ENCODE measurements at places on chromosomes 5 and 9. TPM values are rescaled to one million over a fixed set of nuclear protein-coding genes. Genes with fewer than 3 reads are reported as not detected.

GRCh38 chr9:124284237-124284831, 26.6 kb downstream of the NEK6 start:
- H3K27ac ChIP-seq = peak overlapping the region; percentile 83
- H3K4me1 ChIP-seq = peaks cover 42% of the 10 kb centered on the region
- H3K27me3 ChIP-seq = no peaks in the 10 kb centered on the region
- no peaks in the 10 kb centered on the region for H3K36me3 ChIP-seq
- no peak for DNase-seq
- H3K4me3 ChIP-seq = no peak overlapping the region

DNA sequence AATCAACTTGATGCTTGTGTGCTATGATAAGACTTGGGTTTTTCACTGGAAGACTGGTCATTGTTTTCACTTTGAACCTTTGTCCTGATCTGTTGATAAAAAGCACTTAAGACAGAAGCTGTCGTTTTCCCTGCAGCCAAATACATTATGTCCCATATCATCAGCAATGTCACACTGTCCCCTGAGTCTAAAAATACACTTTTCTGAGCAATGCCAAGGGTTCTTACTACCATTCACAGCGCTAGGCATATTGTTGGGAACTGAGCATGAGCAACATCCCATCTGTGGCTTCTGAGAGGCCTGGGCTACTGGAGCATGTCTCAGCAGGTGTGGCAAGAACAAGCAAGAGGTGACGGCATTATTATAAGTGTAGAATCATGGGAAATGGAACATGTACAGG, 81.8 kb downstream of the SEMA6A start:
- no peak for DNase-seq
- no peak overlapping the region for H3K4me3 ChIP-seq
- no peaks in the 10 kb centered on the region for H3K36me3 ChIP-seq

- no peaks in the 10 kb centered on the region for H3K36me3 ChIP-seq
- H3K27ac ChIP-seq = peak overlapping the region; percentile 88
- peak; percentile 95 for DNase-seq
- no peaks in the 10 kb centered on the region for H3K27me3 ChIP-seq
Measured at GRCh38 chr9:14322211-14323082, 8.5 kb upstream of the NFIB start.

- H3K27ac ChIP-seq = no peak overlapping the region
- DNase-seq = no peak
- no peak overlapping the region for H3K4me3 ChIP-seq
- no peaks in the 10 kb centered on the region for H3K27me3 ChIP-seq
Measured at GRCh38 chr9:115466756-115467155, 348.8 kb upstream of the TNC start.

DNA sequence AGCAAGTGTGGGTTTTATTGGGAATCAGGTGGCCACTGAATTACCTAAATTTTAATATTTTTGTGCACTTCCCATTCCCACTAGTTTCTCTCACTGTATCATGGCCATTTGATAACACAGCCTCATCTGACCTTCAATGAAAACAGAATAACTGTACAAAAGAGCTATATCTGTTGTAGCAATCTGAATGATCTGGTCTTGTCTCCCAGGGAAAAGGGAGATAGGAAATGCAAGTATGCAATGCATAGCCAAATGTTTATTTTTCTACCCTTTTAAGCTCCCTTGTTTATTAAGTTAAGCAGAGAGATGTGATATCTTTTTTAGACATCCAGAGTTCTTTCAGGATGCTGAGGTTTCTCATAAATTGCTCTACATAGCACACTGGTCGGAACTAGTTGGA, 288.3 kb upstream of the CLINT1 start:
- DNase-seq = no peak
- no peaks in the 10 kb centered on the region for H3K4me1 ChIP-seq
- H3K4me3 ChIP-seq = no peak overlapping the region
- no peak overlapping the region for H3K27ac ChIP-seq

DNA sequence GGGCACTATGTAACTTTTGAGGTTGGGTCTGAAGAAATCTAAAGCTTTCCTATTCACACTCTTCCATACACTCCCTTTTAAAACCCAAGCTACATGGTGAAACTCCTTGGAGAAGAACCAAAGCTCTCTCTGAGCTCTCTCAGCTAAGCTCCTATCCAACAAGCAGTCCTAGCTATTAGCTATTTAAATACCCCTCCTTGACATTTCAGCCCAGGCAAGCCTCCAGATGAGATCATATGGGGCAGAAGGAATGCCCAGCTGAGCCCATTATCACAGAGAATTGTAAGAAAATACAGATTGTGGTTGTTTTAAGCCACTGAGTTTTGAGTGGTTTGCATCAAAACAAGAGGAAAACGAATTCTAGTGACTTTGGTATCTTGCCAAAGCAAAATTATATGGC, 15.2 kb downstream of the HSPB3 start:
- no peak overlapping the region for H3K4me3 ChIP-seq
- H3K27ac ChIP-seq = no peak overlapping the region
- H3K4me1 ChIP-seq = no peaks in the 10 kb centered on the region

- DNase-seq = no peak
- H3K27me3 ChIP-seq = no peaks in the 10 kb centered on the region
- H3K36me3 ChIP-seq = no peaks in the 10 kb centered on the region
- H3K27ac ChIP-seq = no peak overlapping the region
Measured at GRCh38 chr5:84306601-84307000, 78.1 kb downstream of the EDIL3 start.

DNA sequence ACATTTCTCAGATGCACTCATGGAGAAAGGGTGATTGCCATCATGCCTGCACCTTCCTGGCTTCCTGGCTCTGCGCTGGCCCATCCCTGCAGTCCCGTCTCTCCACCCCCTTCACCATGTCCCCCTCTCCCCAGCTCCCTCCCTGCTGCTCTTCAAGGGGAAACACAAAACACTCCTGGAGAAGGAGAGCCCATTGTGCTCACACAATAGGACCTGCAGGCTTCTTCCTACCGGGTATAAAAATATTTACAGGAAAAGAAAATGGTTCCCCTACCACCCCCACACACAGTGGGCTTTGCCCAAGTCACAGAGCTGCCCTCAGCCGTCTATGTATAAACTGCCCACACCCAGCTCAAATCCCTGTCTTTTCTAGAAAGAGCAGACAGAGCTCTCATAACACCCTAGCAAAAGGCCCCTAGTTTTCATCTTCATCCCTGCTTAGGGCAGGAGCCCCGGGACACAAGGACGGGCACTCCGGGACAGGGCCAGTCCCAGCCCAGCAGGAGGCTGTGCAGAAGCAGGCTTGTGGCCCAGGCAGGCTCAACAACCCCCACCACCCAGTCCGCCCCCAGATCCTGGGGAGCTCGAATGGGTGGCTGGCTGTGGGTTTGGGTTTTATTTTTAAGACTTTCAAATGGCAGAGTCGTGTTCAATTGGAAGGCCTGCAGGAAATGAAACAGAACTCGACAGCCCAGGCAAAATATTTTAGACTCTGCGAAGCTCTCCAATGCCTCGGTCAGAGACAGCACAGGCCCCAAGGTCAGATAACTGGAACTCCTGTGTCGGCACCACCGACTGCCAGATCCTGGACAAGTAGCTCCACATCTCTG, 77.3 kb downstream of the LRSAM1 start:
- H3K4me3 ChIP-seq = no peak overlapping the region
- H3K27me3 ChIP-seq = no peaks in the 10 kb centered on the region
- H3K36me3 ChIP-seq = peaks cover 33% of the 10 kb centered on the region
- H3K4me1 ChIP-seq = no peaks in the 10 kb centered on the region

GRCh38 chr5:172173564-172174153, 14.4 kb downstream of the STK10 start:
- no peaks in the 10 kb centered on the region for H3K36me3 ChIP-seq
- H3K27me3 ChIP-seq = no peaks in the 10 kb centered on the region
- H3K4me1 ChIP-seq = no peaks in the 10 kb centered on the region
- peak overlapping the region; percentile 37 for H3K27ac ChIP-seq
- H3K4me3 ChIP-seq = no peak overlapping the region
- no peak for DNase-seq

- DNase-seq = no peak
- H3K27ac ChIP-seq = no peak overlapping the region
- H3K36me3 ChIP-seq = no peaks in the 10 kb centered on the region
Measured at GRCh38 chr5:161545344-161546094, 1.0 kb downstream of the GABRB2 start.

- H3K27me3 ChIP-seq = no peaks in the 10 kb centered on the region
- no peaks in the 10 kb centered on the region for H3K4me1 ChIP-seq
- no peak overlapping the region for H3K27ac ChIP-seq
- H3K4me3 ChIP-seq = no peak overlapping the region
- H3K36me3 ChIP-seq = peaks cover 16% of the 10 kb centered on the region
Measured at GRCh38 chr9:113597390-113598241, 134.1 kb downstream of the RGS3 start.

DNA sequence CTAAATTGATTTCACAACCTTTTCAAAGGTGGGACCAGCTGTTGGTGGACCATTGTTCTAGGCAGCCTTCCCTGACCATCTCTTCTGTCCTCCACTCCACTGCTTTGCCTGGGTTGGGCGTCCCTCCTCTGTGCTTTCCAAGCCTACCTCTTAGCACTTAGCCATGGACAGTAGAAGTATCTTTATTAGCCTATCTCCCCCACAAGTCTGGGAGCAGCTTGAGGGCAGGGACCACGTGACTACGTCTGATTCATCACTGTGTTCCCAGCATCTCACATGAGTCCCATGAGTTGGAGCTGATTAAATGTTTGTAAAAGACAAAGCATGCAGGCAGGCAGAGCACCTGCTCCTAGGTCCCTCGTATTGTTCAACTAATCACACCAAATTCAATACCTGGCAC, 20.9 kb downstream of the MORN5 start:
- H3K27me3 ChIP-seq = no peaks in the 10 kb centered on the region
- no peaks in the 10 kb centered on the region for H3K4me1 ChIP-seq
- no peak overlapping the region for H3K4me3 ChIP-seq
- no peak overlapping the region for H3K27ac ChIP-seq
- no peak for DNase-seq

DNA sequence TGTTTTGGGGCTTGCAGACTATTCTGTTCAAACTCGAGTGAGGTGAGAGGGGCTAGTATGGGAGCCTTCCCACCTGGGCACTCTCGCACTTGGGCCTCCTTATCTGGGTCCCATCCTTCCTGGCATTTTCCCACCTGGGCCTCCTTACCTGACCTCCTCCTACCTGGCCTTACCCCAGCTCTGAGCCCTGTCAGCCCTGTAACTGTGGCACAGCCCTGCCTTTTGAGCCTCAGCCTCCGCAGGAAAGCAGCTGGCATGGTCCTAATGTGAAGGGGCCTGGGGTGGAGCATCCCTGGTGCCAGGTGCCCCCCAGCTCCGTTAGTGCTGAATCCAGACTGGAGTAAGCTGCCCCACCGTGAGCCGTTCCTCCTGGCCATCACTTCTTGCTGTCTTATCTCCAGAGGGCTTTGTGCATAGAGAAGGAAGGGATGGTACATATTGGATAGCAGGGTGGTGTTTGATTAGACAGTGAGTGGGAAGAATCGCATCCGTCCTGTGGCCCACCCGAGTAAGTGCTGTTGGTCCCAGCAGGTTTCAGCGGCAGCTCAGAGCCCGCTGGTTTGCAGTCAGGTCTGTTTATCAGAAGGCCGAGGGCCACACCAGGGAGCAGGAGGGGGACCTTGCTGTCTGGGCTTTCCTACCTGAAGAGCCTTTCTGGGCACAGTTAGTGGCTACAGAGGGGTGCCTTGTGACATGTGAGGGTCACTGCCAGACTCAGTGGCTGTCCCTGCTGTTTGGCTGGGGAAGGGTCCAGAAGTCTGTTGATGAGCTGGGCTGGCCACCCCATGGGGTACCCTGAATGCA, 76.5 kb downstream of the WNK2 start:
- H3K4me1 ChIP-seq = no peaks in the 10 kb centered on the region
- H3K27me3 ChIP-seq = no peaks in the 10 kb centered on the region
- H3K27ac ChIP-seq = no peak overlapping the region
- peak; percentile 16 for DNase-seq
- H3K4me3 ChIP-seq = no peak overlapping the region
- no peaks in the 10 kb centered on the region for H3K36me3 ChIP-seq

The IGFBPL1 gene
- total RNA-seq = 1.3 TPM

The PCDHGA4 gene
- 0.20 TPM for total RNA-seq

The IL5 gene
- not detected for total RNA-seq

The CTXN3 gene
- not detected for total RNA-seq

The FST gene
- 0.91 TPM for total RNA-seq

The ITGA2 gene
- 18.3 TPM for total RNA-seq

The SCGB3A2 gene
- total RNA-seq = 0.67 TPM

The CBY3 gene
- not detected for total RNA-seq

The XPA gene
- 7.0 TPM for total RNA-seq

The SLCO4C1 gene
- total RNA-seq = 2.9 TPM

Data from colonic mucosa (tissue), 4 donors.